ENCODE measurements at places on chromosomes 3 and 15.
A peak's percentile ranks its signal among the peaks of the same experiment; 100 is the strongest.

GRCh38 chr3:169509359-169509758, 154.2 kb downstream of the MECOM start:
- no peak for DNase-seq

DNA sequence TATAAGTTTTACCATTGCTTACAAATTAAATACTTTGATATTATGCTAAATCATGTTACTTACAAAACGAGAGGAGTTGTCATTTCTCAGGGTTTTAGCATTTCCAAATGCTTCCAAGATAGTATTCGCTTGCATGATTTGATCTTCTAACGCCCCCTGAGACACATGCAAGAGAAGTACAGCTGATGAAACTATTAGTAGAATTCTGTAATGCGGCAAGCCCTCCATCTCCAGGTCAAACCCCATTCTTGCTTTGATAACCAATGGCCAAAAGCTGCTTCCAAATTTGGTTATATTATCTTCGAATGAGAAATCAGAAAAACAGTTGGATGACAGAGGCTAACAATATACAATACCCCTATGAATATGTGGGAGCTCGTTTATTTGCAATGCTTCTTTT, 14.7 kb downstream of the MYH15 start:
- no peak for DNase-seq

DNA sequence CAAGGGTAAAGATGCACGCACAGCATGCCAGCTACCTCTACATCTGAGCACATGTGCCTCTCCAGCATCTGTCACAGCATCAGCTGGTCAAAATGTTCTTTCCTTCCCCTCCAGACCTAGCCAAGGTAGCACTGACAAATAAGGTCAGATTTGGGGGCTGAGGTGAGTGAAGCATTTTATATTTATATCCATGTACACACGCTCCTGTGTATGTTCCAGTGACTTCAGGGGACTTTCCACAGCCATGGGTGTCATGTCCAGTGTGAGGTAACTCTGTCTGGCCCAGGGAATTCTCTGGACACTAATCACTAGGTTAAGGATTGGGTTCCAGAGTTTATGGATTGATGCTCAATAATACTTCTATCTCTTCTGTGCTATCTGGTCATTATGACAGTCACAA, 165.2 kb upstream of the TP63 start:
- no peak for DNase-seq

DNA sequence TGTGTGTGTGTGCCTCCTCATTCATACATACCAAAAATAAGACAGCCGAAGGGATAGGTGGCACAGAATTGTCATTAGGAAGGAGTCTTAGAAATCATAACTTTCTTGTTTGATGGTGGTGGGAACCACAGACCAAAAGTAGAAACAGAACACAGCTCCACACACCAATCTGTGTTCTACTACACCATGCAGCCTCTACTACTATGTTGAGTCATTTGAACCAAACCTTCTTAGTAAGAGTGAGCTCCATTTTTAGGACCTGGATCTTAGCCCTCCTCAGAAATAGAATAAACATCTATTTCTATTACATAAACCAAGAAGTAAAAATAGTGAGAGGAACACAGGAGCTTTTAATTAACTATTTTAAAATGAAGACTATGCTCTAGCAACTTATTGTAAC, 27.9 kb upstream of the PLCH1 start:
- DNase-seq, result no peak

- DNase-seq, result no peak
Observed at GRCh38 chr15:88431441-88431840, 35.7 kb downstream of the MRPL46 start.

DNA sequence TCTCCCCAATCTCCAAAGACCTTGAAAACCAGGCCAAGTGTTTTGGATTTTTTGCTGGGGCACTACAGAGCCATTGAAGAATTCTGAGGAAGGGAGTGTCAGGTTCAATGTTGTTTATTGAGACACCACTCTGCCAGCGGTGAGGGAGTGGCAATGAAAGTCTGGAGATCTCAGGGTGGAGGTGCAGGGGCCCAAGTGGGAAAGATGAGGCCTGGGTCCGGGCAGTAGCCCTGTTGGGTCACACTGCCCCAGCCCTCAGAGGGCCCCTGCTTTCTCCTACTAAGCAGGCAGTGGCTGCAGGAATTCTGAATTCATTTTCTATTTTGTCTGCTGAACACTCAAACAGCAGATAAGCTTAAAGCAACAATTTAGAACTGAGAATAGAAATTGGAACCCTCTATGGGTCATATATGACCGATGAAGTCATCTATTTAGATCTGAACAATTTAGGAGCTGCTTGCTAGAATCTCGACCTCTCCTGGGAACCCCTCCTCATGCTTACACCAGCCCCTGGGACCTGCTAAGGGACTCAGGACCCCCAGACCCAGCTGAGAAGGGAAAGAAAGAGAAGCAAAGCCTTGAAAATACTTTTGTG, 17.9 kb downstream of the HRH1 start:
- DNase-seq, result no peak

DNA sequence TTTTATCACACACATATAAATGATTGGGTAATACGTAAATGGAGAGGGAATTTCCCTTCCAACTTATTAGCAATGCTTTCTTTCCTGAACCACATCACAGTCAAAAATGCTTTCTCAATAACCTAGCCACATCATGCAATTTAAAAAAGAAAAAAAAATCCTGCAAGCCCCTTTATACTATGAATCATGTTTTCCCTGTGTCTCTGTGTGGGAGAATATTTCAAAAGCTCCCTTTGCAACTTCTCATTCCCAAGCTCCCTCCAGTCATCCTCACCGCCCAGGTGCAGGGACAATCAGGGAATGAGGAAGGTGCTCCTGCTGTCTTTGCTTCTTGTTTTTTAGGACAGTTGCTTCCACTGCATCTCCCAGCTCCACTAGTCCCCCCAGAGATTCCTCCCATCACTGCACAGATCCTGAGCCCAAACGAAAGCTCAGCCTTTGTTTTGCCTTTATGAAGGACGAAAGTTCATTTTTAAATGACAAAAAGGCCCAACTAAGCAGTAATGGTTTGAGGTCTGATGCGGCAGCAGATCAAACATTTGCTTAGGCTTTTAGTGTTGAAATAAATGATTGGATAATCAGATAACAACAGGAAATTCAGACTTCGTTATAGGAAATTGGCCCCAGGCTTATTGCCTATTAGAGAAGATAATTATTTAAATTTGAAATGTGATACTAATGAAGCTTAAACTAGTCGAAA, 47.8 kb upstream of the ADGRG7 start:
- DNase-seq, result no peak

- DNase-seq, result no peak
Observed at GRCh38 chr3:119543147-119543546, 16.3 kb downstream of the CD80 start.

- DNase-seq, result no peak
Observed at GRCh38 chr3:50139718-50140423, 15.3 kb upstream of the SEMA3F start.

- DNase-seq, result no peak
Observed at GRCh38 chr15:92541291-92542200, 114.0 kb downstream of the FAM174B start.

- DNase-seq, result no peak
Observed at GRCh38 chr3:139537795-139538621, 1.5 kb downstream of the RBP1 start.

- DNase-seq, result no peak
Observed at GRCh38 chr3:179079537-179079936, 7.9 kb upstream of the ZMAT3 start.

DNA sequence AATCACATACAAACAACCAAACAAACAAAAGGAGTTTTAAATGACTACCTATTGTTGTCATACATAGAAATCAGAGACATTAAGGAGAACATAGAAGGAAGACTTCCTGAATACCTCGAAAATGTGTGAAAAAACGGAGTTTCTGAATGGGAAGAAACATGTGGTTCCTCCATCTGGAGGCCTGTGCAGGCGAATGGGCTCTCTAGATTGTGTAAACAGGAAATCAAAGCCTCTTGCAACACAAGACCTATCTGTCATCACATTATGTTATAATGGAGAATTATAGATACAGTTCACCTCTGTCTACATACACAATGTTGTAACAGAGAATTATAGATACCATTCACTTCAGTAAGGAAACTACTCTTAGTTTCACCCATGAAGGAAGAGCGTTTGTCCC, 44.1 kb downstream of the RUBCN start:
- DNase-seq, result peak; percentile 47

DNA sequence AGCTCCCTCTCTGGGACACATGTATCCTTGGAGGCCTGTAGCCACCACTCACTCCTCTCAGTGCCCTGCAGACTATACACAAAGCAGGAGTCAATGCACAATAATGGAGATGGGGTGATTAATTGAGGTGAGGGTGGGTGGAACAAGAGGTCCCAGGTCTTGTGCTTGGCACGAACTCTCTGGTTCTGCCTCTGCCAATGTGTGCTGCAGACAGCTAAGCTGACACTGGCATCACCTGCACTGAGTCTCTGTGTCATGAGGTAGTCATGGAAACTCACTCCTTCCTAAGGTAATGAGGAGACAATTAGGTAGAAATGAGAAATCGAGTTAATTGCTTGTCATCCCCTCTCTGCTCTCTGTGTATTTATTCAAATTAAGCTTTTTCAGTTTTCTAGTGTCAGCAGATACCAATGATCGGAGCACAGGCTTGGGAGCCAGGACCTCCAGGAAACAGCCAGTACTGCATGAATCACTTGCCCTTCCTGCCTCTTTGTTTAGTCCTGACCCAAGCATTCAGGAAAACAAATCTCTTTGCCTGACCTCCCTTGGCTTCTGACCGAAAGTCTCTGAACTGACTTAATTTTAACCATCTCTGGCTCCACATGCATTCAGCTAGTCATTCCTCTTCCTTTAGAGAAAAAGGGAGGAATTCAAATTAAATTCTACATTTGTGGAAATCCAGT, 56.7 kb downstream of the DRD3 start:
- DNase-seq, result no peak

GRCh38 chr3:129027544-129027880, 26.4 kb downstream of the EFCC1 start:
- no peak for DNase-seq

DNA sequence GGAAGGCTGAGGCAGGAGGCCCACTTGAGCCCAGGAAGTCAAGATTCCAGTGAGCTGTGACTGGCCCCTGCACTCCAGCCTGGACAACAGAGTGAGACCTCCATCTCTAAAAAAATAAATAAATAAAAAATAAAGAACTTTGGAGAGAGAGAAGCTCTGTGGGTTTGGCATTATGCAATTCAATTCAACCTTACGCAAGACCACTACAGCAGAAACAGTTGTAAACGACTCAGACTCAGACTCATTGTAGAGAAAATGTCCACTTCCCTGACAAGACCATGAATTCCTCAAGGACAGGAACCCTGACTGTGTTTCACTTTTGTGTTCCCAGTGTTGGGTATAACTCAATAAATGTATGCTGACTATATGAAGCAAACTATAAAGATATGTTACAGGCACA, 90.3 kb upstream of the C3orf80 start:
- peak; percentile 84 for DNase-seq

GRCh38 chr3:13002398-13003124, 70.7 kb downstream of the IQSEC1 start:
- no peak for DNase-seq

DNA sequence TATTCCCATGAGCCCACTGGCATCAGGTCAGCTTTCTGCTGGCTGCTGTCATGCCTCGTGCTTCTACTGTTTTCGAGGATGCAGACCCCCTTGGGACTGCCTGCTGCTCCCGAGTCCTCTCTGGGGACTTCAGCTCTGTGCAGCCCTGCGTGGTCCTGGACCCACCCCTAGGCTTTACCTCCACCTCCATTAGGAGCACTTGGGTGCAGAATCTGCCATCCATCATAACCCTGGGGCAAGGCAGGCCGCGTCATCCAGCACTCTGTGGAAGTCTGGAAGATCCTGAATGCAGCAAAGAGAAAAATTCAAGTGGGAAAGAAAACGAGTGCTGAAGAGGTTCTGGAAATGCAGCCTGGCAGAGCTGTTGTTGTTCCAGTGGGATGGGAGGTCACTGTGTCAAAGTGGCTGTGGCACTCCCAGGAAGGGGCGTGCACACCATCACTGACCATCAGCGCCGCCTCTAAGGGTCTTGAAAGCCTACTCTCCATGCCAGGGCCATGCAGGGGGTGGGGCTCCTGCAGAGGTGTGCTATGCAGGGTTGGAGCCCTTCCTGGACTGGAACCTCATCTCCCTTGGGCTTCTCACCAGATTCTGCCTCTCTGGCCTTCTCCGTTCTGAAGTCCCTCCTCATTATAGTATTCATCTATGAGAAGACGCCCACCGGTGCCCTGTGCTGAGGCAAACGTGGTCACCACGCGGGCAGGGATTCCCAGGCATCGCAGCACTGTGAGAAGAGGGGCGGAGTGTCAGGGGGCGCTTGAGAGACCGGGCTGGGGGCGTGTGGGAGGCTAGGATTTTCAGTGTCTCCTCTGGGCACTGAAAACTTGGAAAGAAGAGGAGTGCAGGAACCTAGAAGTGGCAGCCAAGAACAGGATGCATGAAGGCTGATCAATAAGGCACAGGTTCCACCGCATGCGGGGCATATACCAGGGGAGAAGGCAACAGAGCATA, 12.5 kb downstream of the EPB42 start:
- no peak for DNase-seq

GRCh38 chr3:143601723-143602484, 246.4 kb downstream of the SLC9A9 start:
- no peak for DNase-seq

GRCh38 chr15:68817304-68818065, 3.2 kb downstream of the ANP32A start:
- DNase-seq, result peak; percentile 77

GRCh38 chr3:135513106-135514059, 452.1 kb upstream of the PPP2R3A start:
- DNase-seq, result no peak

DNA sequence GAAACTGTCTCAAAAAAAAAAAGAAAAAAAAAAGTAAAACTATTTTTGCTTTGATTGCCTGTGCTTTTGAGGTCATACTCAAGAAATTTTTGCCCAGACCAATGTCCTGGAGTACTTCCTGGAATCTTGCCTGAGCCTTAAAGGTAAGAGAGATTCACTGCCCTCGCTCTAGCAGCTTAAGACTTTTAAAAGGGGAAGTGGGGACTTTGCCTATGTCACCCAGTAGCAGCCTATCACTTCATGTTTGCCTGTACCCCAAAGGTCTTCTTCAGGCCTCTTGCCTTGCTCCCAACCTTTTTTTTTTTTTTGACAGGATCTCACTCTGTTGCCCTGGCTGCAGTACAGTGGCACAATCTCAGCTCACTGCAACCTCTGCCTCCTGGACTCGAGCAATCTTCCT, 18.9 kb upstream of the GOLGB1 start:
- no peak for DNase-seq

- DNase-seq, result no peak
Observed at GRCh38 chr15:97914711-97915110, 45.8 kb upstream of the ARRDC4 start.
